ENCODE measurements at places on chromosomes 13 and 19. TPM values are rescaled to one million over a fixed set of nuclear protein-coding genes. Genes with fewer than 3 reads are reported as not detected.

DNA sequence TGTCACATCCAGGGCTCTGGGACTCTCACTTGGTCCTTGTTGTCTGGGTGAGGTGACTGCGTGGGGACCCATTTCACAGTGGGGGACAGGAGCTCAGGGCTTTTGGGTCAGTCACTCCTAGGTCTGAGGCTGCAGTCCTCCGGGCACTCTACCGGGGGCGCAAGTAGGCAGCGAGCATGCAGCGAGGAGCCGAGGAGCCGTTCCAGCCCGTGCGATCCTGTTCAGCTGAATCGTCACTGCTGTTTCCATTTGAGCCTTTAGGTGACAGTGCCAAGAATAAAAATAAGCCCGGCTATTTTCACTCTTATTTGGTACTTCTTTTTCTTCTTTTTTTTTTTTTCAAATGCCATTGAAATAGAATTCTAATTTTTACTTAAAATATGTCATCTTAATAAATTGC lies 126.5 kb downstream of the ZNF536 start:
- no peak for DNase-seq

The ZNF507 gene
- total RNA-seq: 9.4 TPM

DNA sequence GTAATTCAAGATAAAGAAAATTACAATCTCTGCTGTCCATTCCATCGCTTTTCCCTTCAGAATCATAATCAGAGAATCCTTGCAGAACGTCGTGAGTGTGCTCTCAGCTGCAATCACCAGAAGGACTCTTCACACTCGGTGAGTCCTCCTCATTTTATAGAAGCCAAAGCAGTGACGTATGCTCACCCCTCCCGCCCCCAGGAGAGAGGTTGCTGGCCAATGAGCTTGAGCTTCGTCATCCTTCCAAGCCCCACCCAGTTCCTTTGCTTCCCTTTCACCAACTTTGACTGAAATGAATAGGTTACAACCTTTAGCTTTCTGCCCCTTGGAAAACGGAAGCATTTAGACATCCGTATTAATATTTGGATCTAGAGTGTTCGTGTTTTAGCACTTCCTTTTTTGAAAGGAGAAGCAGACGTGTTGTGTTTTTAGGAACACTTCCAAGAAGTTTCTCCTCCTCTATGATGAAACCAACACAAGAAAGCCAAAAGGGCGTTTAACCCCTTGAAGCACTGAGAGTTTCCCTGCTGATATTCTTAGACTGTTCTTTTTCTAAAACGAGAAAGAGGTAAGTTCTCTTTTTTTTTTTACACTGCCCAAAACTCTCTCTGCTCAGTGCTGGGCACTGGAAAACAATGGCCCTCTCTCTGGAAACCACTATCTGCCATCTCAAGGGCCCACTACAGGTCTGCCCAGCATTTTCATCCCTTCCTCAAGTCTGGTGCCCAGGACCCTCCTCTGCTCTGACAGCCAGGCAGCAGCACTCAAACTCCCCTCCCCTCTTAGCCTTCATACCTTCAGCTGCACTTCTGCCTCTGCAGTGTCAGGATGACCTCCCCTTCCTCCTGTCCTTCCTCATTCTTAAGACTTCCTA lies 44.3 kb upstream of the CEACAM21 start:
- DNase-seq: peak; percentile 61

DNA sequence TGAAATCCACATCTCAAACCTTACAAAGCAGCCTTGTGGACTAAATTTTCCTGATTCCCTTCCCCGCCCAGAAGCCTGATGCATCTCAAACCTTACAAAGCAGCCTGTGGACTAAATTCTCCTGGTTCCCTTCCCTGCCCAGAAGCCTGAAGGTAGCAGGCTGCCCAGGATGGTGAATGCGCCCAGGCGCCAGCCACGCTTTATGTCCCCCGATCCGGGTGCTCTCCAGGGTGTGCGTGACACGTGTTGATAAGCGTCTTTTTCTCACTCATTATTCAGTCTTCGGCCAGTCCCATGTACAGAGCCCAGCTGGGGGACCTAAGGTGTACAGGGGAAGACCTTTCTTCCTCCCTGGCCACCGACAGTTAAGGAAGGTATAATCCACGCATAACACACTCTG lies 31.8 kb downstream of the LAMP1 start:
- DNase-seq: no peak

- DNase-seq: peak; percentile 64
These were observed 11.0 kb downstream of the FUZ start for GRCh38 chr19:49801966-49802661.

- no peak for DNase-seq
These were observed 5.5 kb downstream of the AP3D1 start for GRCh38 chr19:2145831-2146241.

- no peak for DNase-seq
These were observed 23.8 kb upstream of the WDR88 start for GRCh38 chr19:33108161-33108560.

The FFAR1 gene
- not detected for total RNA-seq

The KLK1 gene
- not detected for total RNA-seq

DNA sequence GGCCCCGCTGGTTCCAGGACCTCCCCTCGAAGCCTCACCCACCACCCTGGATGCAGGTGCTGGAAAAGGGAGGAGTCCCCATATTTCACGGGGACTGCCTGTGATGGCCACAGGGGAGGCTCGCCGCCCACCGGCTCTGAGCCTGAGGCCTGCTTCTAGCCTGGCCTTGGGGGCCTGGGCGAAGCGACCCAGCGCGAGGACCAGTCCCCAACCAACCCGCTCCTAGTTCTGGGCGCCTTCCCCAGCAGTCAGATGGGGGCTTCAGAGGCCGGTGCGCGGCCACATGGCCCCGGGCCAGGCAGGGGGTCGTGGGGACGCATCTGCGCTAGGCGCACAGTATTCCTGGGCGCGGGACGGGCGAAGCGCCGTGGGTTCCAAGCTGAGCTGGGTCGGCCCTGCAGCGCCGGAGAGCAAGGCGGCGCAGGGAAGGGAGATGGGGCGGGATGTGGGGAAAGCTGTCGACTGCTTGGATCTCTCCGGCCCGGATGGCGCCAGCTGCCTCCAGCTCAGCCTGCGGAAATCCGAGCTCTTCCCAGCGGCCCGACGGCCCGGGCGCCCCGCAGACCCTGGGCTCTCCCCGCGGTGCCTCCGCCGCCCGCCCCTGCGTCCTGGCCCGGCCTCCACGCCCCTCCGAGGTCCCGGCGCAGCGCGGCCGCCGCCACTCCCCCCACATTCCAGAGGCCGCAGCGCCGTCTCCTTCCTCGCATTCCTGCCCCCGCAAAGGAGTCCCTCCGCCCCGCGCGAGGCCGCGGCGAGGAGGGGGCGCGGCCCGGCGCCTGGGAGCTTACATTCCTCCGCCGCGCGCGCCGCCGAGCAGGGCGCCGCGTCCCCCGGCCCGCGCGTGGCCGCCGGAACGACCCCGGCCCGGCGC lies at the start of gene WTIP:
Gene WTIP (plus strand): TSS at position 788 of the 871 bp plus-strand sequence. CDS start 217 bp downstream, outside the sequence.
- DNase-seq: peak; percentile 47

The LIN37 gene
- total RNA-seq: 16.4 TPM

GRCh38 chr13:71055644-71056043 lies 811.4 kb downstream of the DACH1 start:
- DNase-seq: no peak

DNA sequence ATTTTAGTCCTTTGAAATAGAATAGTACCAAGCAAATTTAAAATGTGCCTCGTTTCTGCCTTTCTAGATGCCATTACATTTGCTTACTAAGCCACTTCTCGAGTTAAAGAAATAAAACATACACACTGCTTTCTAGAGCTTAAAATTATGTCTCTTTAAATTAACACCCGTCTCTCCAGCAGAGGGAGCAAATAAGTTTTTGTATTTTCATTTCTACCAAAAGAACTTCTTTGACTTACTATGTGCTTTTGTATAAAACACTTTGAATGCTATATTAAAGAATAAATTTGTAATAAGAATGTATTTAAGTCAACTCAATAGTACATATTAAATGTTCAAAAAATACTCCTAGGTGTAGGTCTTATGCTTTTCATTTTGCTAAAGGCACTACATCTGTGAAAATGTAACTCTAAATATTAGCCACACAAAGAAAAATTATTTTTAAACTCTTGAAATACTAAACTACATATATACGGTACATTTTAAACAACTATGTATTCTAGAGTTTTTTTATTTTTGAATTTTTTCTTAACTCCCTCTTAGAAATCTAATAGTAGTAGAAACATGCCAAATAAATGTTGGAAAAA lies 269.3 kb upstream of the MIR17HG start:
- DNase-seq: peak; percentile 11

- no peak for DNase-seq
These were observed 7.9 kb downstream of the ZIC2 start for GRCh38 chr13:99989276-99990125.

- no peak for DNase-seq
These were observed 172.8 kb downstream of the EFNB2 start for GRCh38 chr13:106362707-106363106.

The ZNF20 gene
- total RNA-seq: 11.4 TPM

GRCh38 chr13:96052656-96053002 lies 572 bp downstream of the UGGT2 start:
- DNase-seq: peak; percentile 73

DNA sequence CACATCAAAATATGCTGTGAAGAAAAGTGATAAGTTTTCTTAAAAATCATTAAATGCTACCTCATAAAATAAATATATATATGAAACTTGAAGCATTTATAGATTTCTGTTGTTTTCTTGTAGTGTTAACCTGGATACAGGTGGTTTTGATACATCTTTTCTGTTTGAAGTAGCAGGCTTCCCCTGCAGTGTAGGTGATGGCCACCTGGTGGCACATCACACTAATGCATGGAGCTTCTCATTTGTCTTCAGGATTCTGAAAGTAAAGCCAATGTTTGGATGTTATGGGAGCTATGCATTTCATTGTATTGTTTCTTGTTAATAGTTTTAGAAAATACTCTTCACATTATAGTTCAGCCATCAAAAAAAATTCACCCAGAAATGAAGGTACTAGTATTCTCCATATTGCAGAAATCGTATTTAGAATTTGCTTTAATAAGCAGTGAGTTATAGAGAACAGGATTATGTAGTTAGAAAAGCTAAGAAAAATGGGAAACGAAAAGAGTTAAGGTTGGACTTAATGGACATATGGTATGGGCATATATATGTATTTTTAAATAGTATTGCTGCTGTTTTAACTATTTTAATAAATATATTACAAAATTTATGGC lies 18.7 kb downstream of the GPR180 start:
- peak; percentile 45 for DNase-seq

DNA sequence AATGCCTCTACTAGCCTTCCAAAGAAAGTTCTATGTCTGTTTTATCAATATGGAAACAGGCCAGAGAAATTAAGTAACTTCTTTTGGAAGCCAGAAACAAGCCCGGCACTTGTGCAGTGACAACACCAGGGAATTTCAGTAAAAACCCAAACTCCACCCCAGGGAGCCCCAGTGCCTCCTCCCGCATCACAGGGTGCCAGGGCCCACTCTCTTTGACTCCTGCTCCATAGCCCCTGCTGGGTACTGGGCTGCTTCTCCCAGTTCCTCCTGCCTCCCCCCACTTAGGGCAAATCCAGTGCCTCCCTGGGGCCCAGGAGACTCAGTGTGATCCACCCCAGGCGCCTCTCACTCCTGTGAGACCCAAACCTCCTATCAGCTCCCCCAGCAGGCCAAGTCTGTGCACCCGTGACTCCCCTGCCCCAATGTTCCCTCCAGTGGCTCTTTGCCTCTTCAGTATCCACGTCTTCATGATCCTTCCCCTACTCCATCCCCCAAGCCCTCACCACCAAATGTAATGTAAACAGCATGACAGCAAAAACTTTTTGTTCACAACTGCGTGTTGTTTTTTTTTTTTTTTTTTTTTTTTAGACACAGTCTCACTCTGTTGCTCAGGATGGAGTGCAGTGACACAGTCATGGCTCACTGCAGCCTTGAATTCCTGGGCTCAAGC lies 2.3 kb upstream of the FFAR3 start:
- DNase-seq: no peak

- no peak for DNase-seq
These were observed 7.8 kb downstream of the ZBTB7A start for GRCh38 chr19:4058693-4059452.

DNA sequence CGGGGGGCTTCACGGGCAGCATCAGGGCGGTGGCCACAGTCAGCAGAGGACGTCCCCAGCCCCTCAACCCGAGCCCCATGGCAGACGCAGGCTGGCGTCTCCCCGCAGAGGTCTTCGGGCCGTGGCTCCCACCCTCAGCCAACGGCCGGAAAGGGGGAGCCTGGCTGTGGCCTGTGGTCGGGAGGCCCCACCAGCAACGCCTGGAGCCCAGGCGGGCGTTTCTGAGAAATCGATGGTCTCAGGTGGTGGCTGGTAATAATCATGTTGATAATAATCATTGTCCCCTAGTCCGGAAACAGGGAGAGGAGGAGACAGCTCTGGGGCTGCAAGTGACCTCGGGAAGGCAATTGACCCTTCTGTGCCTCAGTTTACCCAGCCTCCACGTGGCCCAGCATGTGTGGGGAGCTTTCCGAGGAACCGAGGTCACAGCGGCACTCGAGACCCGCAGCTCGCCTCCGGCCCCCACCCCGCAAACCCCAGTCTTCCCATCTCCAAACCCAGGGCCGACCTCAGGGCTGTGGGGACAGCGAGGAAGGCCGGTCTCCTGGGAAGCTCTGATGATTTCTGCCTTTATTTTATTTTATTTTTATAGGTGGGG lies at the start of gene PRSS57:
Gene PRSS57 (minus strand): TSS at position 101 of the 598 bp plus-strand sequence. CDS start 22 bp downstream, at position 79.
- DNase-seq: no peak

DNA sequence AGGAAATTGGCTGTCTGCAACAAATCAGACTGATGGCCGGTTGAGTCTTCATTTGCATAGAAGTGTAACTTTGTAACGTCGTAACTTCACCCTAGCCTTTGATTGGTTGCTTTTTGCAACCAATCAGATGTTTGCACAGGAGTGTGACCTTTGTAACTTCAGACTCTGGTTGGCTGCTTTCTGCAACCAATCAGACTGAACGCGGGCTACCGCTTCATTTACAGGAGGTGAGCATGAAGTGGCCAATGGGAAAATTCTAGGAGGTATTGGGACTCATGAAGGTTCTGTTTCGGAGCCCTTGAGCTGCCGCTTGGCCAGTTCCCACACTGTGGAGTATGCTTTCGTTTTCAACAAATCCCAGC lies 441 bp upstream of the ZNF559 start:
- DNase-seq: peak; percentile 83

The DCLK1 gene
- total RNA-seq: 13.6 TPM

GRCh38 chr19:38727868-38728660 lies 16.2 kb downstream of the CAPN12 start:
- DNase-seq: peak; percentile 81

The SYNGR4 gene
- not detected for total RNA-seq

DNA sequence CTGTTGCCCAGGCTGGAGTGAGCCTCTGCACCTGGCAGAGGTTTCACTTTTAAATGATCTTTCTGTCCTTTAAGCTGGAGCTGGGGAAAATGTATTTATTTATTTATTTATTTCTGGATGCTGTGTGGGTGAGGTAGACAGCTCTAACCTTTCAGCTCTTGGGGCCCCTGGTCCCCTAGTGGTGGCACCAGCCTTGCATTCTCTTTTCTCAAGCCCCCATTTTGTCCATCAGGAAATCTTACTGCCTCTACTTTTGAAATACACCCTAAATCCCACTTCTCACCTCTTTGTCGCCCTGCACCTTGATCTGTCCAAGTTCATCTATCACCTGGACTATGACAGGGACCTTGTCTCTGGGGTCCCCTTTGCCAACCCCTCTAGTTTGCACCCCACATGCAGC lies 2.1 kb upstream of the B9D2 start:
- no peak for DNase-seq
